ENCODE measurements at places on chromosomes 7 and 10.

DNA sequence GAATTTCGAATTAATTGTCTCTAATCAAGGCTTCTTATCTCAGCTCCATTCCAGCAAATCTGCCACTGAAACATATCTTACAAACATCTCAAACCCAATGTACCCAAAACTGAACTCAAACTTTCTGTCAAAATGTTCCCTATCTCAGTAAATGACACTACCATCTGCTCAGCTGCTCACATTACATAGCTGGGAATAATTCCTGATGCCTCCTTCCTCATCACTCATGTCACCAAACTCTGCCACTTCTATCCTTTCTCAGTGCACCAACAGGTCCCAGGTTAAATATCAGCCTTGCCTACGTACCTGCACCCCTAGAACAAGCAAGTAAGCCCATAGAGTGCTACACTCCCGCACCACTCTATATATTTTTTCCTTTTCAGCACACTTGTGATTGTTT, 12.4 kb downstream of the WAPL start:
- no peak for DNase-seq

- no peak for DNase-seq
These were observed 91.4 kb downstream of the CCDC71L start for GRCh38 chr7:106569500-106569929.

- DNase-seq = no peak
These were observed 25.6 kb upstream of the CRTAC1 start for GRCh38 chr10:98055841-98056516.

GRCh38 chr10:68598978-68599770, 39.0 kb downstream of the TET1 start:
- DNase-seq = no peak

GRCh38 chr7:77458786-77459185, 42.6 kb upstream of the GSAP start:
- no peak for DNase-seq

DNA sequence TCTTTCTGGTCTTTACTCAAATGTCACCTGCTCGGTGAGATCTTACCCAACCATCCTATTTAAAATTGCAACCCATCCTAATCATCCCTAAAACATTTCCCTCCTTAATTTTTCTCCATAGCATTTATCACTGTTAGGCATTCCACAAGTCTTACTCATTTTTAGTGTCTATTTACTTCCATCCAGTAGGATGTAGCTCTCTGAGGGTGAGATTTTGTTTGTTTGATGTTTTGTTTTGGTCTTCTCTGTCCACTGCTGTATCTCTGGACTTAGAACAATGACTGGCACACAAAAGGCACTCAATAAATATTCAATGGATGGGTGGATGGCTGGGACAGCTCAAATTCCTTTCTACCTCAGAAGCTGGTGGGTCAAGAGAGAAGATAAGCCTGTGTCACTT, 15.8 kb upstream of the DUSP5 start:
- no peak for DNase-seq

DNA sequence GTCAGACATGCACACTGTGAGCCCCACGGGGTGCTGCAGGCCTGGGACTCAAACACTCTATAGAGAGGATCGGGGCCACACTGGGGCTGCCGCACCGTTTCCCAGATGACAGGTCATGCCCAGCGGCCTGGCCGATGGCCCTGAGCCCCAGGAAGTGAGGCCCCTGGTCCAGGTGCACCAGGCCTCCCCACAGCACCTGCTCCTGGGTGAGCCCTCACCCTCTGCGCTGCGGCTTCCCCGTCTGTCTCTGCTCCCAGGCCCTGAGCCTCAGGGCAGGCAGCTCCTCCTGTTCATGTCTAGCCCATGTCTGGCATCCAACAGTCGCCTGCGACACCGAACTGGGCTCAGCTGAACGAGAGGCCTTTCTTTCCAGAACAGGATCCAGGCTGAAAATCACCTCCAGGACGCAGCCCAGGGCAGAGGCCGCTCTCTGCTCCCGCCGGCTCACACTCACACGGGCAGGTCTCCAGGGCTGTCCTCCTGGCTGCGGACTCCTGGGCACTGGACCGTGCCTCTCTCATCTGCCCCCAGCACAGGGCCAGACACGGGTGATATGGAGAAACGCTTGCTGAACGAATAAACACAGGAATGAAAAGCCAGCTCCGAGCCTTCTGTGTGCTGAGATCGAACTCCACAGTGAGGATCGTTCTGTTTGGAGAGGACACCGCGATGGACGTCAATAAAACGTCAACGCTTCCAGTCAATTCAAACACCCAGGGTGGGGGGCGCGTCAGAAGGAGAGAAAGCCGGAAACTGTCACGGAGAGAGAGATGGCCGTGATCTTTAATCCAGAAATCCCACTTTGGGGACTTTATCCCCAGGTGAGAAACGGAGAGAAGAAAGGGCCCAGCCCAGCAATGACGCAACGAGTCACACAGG, 202.4 kb downstream of the ELFN1 start:
- no peak for DNase-seq

GRCh38 chr7:39184391-39184790, 206.7 kb downstream of the POU6F2 start:
- no peak for DNase-seq

DNA sequence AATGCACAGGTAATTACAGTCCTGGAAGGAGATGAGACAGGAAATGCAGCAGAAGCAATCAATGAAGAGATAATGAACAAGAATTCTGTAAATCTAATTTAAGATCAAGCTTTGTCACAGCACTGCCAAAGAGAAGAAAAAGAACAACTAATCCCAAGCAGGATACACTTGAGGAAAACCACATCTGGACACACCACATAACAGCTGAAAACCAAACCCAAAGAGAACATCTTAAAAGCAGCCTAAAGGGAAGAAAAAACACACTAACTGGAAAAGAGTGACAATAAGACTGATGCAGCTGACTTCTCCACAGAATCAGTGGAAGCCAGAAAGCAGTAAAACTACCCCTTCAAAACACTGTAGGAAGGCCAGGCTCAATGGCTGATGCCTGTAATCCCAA, 10.2 kb downstream of the CYTH3 start:
- DNase-seq = no peak

DNA sequence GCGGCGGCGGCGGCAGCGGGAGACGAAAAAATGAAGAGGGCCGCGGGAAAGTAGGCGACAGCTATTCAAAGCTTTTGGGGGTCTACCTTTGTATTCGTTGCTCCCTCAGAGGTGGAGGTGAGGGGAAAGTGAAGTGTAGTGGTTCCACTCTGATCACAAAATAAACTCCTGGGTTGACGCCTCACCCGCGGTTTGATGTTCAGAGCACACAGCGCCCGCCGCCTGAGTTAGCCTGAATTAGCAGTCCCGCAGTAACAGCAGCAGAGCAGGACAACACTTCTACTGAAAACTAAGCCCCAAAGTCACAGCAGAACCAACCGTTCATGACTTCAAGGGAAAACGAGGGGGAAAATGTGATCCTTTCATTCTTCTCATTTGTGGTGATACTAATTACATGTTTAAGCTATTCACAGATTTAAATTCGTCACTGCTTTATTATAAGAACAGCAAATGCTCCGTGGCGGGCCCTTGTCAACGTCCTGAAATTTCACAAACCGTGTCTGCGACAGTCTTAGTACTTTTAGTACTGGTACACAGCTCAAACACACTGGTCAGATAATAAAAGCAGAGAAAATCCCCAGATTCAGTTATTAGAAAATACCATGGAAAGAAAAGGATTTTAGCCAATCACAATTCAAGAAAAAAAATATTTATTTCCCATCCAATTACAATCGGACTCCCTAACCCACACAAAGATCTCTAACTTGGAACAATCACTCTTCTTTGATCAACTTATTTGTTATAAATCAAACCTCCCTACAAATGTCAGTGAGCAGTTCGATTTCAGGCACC, 563 bp upstream of the JMJD1C start:
- no peak for DNase-seq

DNA sequence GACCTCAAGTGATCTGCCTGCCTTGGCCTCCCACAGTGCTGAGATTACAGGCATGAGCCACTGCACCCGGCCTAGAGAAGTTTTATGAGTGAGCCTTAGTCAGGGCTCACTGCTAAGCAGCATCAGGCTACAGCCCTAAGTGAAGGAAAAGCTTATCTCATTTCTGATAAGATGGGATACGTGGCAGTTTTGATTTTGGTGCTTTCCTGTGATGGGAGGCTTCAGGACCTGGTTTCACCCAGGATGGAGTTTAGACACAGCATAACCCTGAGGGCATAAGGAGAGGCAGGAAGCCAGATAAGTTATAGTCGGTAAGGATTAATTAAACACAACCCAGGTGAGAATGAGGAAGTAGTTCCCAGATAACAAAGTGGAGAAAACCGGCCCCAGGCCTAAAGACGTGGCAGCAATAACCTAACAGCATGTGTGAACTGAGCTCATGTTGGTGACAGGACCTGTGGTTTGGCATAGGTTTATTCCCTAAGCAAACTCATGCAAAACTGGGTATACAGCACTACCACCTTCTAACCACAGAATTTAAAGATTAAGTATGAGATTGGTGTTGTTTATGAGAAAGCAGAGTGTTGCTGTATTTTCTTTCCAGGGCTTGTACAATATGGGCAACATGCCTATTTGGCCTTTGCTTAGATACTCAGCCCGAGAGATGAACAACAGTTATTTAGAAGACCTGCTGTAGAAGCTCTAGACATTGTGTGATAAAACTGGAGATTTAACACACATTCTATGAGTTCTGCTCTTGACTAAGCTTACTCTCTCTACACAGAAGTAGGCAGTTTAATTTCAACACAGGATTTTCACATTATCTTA, 119.4 kb downstream of the COL28A1 start:
- DNase-seq = no peak

DNA sequence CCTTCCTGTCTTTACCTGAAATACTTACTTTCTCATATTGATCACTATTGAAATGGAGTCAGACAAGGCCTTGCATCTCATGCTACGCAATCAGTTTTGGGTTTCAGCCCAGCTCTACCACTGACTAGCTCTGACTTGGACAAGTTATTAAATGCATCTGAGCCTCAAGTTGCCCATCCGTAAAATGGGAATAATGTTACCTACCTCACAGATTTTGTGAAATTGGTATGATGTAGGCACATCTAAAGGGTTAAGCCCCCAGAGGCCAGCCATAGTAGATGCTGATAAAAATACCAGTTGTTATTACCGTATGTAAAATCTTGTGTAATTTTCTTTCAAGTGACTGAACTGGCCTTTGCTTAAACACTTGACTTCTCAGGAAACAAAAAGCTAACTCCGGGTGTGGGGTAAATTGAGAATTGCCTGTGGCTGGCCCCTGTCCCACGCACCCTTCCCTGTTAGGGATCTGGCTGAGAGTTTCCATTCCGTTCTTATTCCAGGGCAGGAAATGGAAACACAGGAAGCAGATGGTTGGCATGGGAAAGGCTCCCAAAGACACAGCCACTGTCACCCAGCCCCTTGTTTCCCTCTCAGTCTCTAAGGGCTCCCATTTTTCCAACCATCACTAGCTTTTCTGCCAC, 7.5 kb downstream of the DUSP5 start:
- DNase-seq = no peak

GRCh38 chr7:109844362-109844761, 1246.6 kb upstream of the LRRN3 start:
- DNase-seq = no peak

DNA sequence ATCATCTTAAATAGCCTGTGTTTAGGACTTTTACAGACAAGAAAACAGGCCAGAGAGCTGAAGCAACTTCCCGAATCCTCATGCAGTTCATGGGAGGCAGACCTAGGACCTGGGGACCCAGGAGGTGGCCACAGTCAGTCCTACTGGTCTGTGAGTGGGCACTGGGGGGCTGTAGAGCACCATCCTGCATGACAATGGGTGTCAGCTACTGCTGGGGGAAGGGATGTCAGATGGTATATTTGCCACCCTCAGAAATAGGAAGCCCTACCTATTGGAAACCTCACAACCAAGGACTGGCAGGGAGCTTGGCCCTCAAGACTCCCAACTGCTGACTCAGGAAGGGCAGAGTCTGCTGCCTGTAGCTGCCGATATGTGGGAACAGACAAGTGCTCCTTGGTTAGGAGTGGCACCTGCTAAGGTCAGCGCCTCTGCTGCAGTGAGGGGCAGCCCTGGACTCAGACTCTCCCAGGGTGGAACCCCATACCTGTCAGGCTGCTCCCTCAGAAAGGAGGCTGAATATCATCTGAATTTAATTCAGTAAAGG, 29.7 kb downstream of the OGDH start:
- peak; percentile 54 for DNase-seq

- DNase-seq = no peak
These were observed 32.1 kb upstream of the MSRB2 start for GRCh38 chr10:23063045-23063972.

GRCh38 chr10:114340816-114341215, 63.5 kb downstream of the AFAP1L2 start:
- no peak for DNase-seq

- DNase-seq = no peak
These were observed 118.3 kb downstream of the RAPGEF5 start for GRCh38 chr7:22238354-22239311.

DNA sequence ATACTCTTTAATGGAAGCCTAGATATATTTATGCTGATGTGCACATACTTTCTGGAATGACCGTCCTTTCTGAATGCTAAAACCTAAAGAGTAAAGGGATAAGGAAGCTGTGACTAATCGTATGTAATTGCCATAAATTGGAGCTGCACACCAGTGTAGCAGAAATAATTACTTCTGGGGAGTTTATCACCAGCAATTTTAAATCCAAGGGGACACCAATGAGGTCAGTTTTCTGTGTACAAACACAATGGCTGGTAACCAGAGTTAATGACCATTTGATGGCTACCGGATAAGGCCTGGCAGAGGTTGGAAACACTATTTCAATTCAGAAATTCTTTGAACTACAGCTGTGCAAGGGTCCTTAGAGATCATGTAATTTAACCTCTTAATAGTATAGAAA, 670.1 kb downstream of the REEP3 start:
- no peak for DNase-seq

DNA sequence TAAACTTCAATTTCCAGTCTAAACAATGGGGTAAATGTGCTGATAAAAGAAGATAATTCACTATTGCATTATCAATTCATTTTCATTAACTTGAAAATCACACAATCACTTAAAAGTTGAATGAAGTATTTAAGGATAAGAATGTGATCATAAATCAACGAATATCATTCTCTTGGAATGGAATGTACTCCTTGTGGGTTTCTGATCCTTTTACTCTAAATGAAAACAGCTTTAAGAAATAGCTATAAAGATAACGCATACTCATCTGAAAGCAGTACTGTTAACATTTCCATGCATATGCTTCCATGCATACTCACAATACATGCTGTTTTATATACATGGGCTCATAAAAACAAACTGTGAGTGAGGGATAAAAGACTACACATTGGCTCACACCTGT, 108.8 kb downstream of the ATE1 start:
- DNase-seq = no peak

GRCh38 chr10:14757986-14758385, 16.7 kb downstream of the FAM107B start:
- DNase-seq = no peak
